ENCODE measurements at places on chromosomes 12 and 14.

DNA sequence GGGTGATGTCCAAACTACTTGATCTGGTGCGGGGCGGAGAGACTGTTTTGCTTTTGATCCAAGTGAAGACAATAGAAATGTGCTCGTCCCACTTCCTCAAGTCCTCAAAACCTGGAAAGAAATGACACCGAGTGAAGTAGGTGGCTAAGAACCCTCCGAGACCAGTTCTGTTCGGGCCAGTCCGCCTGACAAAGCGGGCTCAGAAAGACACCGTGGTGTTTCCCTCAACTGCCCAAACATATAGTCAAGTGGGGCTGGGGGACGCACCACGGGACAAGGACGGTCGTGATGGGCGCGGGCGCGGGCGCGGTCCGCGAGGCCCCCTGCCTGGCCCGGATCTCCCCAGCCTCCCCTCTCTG is 1.6 kb downstream of the PHLDA1 start:
- DNase-seq, result no peak

GRCh38 chr12:130615861-130616345 is 100.2 kb downstream of the RIMBP2 start:
- no peak for DNase-seq

DNA sequence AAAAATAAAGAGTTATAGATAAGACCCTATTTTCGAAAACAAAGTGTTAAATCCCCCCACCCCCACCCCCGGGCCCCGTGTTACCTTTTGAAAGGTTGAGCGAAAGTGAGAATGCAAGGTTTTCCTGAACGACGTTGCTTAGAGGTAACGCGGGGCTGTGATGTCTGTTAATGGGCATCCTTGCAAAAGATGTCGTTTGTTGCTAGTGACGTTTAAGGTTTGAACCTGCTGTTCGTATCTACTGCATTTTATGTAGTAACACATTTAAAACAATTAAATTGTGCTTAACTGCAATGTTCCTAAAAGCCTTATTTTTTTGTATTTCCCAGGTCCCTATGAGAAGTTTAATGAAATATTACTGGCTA is 1.2 kb downstream of the CPSF6 start:
- DNase-seq, result peak; percentile 5

DNA sequence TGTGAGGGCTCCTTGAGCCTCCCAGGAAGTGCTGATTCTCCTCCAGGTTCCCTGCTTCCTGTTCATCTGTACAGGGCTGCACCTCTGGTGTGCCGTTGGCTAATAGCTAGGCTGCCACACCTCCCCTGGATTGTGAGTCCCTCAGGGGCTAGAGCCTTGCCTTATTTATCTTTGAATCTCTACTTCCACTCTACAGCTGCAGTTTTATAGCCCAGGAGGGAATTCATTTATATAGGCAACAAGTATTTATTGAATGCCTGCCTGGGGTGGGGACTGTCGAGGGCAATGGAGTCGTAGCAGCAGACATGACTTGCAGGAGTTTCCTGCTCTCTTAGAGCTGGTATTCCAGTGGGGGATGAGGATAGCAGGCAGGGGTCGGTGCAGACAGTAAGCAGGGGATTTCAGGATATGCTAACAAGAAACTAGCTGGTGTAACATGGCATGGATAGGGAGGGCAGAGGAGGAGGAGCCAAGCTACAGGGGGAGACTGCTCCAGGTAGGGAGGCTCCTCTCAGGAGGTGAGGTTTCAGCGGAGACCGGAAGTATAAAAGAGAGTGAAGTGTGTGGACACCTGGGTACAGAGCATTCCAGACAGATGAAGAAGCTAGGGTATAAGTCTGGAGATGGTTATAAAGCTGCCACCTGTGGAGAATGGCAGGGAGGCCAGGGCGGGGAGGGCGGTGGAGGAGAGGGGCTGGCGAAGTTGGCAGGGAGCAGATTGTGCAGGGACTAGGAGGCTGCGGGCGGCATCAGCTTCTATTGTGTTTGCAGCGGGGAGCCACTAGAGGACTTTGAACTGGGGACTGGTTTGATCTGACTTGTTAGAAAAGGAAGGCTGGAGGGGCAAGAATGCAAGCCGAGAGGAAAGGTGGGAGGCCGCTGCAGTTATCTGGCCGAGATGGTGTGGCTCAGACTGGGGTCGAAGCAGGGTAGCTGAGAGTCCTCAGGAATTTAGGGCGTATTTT is 17.2 kb downstream of the USP30 start:
- DNase-seq, result no peak

Data from stimulated activated CD8-positive, alpha-beta memory T cell treated with anti-CD3 and anti-CD28 coated beads, Interleukin-15, amount 100 ng/mL, for 4 hours (primary cell).